Fibroblast of pulmonary artery (primary cell): ENCODE measurements at places on chromosomes 11 and 22.

- peak; percentile 69 for DNase-seq
Observed at GRCh38 chr11:74634537-74634936, 42.2 kb downstream of the POLD3 start.

DNA sequence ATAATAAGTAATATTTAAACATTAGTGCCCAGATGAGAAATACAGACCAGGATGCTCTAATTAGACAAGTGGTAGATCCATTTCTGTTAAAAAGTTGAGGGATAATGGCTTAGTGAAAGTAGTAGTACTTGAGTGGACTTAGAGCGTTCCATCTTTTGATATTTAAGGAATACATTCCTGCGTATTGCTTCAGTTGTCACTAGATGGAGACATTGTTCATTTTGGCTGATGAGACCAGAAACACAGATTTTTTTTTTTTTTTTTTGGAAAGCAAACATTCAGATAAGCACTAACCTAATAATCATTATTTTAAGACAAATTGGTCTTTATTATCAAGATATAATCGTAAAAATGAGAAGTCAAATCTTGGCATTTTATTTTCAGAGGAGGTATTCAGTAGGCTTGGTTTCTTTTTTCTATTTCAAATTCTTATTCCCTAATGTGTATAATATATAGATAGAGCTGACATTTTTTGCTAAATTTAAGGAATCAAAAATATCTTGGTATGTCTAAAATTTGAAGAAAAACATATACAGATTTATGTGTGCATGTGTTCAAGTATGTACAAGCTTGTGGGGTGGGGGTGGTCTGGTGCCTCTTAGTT, 92.9 kb downstream of the DYNC2H1 start:
- peak; percentile 72 for DNase-seq

DNA sequence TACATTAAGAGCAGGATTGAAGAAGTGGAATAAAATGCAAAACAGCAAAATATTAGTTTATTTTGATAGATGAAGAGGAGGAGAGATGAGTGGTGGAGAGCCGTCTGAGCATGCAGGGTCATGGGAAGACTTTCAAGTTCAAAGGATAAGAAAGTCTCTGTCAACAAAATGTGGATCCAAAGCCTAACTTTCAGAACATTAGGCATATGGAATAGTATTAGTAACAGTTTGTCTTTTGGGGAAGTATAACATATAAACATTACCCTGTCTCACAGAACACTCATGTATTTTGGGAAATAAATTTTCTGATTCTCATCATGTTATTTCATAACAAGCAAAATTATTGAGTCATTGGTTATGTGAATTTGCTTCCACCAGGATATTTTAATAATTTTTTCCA, 104.3 kb upstream of the CEP126 start:
- no peak for DNase-seq

GRCh38 chr11:124123622-124124021, 8.4 kb downstream of the VWA5A start:
- DNase-seq = no peak

GRCh38 chr11:90722552-90723190, 499.8 kb upstream of the CHORDC1 start:
- peak; percentile 16 for DNase-seq

DNA sequence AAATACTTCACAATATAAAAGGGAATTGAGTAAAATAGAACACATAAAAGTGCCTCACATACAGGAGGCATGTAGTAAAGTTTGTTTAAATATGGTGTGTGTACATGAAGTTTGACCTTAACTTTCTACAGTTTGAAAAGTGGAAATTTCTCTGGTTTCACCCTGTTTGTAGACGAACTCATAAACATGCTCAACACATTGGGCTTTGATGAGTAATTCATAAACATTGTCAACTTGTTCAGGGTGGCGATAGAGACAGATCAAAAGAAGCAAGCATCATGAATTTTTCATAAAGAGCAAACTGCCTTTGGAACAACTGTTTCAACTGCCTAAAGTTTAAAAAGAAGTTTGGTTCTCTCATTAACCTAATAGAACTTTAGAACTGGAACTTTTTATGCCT, 9.1 kb downstream of the SLN start:
- DNase-seq = no peak

- no peak for DNase-seq
Observed at GRCh38 chr11:103359216-103359615, 250.0 kb downstream of the DYNC2H1 start.

DNA sequence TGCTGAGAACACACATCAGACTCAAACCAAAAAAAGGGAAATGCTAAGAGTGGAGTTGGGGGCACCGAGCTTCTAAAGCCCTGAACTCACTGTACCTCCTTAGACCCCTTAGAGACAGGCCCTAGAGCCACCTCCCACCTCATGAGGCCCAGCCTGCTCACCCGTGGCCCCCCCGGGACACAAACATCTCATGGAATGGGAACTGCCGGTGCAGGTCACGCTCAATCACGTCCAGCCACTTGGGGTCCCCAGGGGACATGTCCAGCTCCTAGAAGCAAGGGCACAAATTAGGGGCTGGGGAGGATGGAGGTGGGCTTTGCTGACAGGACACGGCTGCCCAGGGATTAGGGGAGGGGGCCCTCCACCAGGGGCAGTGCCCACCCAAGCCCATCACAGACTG, 6.3 kb upstream of the CASTOR1 start:
- no peak for DNase-seq

DNA sequence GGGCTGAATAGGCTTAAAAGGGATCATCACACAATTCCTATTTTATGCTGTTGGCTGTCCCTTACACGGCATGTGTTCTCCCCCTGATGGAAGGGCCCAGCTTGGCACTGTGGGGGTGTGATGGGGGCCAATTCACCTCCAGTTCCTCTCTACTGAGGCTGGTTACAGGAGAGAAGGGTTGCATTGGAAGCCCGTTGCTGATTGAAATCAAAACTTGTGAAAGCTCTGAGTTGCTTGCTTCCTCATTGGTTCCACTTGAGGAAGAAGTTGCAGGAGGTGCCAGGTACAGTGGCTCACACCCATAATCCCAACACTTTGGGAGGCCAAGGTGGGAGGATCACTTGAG, 13.3 kb upstream of the PRG2 start:
- no peak for DNase-seq

- no peak for DNase-seq
Observed at GRCh38 chr11:36153551-36153950, 135.7 kb downstream of the COMMD9 start.

DNA sequence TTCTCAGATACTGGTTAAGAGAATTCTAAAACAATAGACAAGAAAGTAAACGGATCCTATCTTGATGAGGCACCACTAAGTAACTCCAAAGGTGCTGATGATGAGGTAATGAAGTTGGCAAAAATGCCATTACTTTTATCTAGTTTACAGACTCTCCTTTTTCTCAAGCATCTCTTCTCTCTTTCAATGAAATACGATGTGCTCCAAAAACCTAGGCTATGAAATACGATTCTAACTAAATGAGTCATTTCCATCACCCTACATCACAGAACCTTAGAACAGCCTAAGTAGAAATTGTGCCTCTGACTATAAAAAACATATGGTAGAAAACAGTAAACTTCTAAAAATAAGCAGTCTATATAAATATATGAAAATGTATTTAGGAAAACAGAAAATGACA, 58.9 kb upstream of the ARHGAP32 start:
- DNase-seq = peak; percentile 32

DNA sequence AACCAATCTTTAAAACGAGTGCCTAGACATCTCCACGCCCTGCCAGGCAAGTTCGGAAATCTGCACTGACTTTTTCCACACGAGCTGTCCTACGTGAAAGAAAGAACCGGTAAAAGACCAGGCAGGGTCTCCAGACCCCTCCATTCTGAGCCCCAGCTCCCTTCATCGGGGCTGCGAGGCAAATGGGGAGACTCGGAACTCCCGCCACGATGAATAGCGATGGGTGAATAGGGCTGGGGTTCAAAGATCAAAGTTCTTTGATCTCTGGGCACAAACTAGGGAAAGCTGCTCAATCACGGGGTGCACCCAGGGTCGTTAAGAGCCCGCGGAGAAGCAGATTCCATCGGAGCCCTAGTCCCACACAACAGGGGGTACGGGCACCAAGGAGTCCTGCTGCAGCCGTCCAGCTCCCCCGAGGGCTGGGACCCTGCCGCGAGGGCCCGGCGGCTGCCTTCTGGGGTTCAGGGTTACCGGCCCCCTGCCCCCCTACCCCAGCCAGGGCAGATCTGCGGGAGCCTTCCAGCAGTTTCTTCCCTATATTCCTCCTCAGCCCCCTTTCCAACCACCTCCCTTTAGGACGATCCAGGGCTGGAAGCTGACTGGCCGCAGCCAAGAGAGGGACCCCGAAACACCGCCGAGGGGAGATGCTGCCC, 1.1 kb downstream of the LRP4 start:
- DNase-seq = no peak

GRCh38 chr22:46737105-46737975, 712 bp downstream of the CERK start:
- peak; percentile 29 for DNase-seq

- no peak for DNase-seq
Observed at GRCh38 chr11:118524757-118525470, 2.4 kb upstream of the TTC36 start.

DNA sequence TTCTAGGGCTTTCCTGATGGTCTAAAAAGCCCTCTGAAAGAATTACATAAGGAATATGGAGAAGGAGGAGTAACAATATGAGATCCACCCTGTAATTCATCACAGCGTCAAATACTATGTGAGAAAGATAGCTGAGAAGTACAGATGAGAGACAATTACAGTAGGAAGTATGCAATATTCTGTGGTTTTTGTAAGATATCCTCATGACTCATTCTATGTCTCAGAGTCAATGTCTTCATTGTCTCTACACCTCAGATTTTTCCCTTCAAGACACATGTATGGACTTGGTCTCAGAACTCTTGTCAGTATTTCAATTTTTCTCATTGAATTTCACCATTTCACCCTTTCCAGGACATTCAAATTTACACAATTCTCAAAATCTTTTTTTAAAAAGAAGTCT, 343.3 kb upstream of the CTSC start:
- peak; percentile 35 for DNase-seq

GRCh38 chr22:24091551-24092420, 80.7 kb downstream of the CABIN1 start:
- no peak for DNase-seq

DNA sequence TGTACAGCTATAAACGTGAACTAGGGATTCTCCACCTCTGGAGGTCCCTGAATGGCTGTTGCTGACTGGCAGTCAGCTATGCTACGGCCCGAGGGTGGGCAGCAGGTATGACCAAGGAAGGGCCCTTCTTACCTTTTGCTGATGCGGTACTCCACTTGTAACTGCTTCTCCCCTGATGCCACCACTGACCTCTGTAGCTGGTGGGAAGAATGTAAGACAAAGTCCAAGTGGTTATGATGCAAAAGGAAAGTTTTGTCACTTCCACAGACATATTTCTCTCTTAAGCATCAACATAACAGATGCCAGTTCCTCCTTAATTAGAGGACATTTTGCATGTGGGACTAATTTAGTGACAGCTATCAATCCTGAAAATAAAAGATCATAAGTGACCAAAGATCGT, 32.2 kb downstream of the P4HA3 start:
- peak; percentile 42 for DNase-seq

- DNase-seq = no peak
Observed at GRCh38 chr22:39242595-39243438, 2.0 kb downstream of the PDGFB start.

DNA sequence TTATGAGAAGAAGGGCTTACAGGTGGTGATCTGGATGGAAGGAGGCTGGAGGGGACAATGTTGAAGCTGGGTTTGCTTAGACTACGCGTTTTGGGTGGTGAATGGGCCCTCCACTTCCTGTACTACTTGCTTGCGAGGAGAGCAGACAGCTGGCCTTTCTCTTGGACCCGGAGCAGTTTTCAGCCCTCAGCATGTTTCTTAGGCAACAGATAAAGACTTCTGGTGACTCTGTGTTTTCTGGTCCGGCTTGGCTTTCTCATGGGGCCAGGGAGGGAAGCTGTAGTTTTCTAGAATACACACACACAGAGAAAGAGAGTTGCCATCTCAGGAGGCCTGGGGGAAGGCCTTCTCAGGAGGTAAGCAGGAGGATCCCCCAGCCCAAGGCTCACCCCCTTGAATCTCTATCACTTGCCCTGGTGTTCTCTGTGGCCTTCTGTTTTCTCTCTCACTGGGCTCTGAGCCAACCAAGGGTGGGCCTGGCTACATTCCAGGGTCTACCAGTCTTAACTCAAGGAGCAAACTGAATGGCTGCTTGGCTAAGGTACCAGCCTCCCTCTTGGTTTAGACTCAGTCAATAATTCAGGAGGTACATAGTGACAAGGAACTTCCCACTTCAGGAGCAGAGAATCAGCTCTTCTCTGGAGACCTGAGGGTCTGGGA, 2.4 kb downstream of the CCS start:
- DNase-seq = peak; percentile 94

GRCh38 chr11:45909594-45910475, 2.8 kb upstream of the FREY1 start:
- no peak for DNase-seq

- peak; percentile 78 for DNase-seq
Observed at GRCh38 chr11:72041364-72042063, 38.8 kb downstream of the NUMA1 start.

GRCh38 chr22:45581549-45582080, 78.9 kb downstream of the FBLN1 start:
- no peak for DNase-seq

- no peak for DNase-seq
Observed at GRCh38 chr11:47127213-47127612, 49.5 kb downstream of the ARFGAP2 start.

DNA sequence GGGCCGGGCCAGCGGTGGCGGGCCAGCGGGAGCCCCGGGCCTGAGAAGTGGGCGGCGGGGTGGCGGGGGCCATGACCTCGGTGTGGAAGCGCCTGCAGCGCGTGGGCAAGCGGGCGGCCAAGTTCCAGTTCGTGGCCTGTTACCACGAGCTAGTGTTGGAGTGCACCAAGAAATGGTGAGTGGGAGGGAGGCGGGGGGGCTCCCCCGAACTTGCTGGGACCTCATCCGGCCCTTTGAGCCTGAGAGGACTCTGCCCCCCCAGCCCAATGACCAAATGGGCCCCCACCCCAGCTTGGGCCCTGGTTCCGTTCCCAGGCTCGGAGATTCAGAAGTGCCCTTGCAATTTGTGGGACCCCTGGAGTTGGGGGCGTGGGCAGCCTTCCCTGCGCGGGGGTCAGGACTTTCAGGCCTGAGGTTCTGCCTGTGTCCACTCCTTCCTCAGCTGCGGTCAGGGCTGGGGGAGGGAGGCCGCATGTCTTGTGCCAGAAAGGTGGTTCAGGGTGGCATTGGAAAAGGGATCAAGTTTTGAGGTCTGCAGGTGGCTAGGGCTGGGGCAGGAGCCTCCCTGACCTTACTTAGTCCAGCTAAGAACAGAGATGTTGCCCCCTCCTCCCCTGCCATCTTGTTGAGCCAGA, 496 bp downstream of the EHBP1L1 start:
- DNase-seq = no peak
